ENCODE measurements at places on chromosomes 7 and 10.

GRCh38 chr7:4236389-4236788, 445.7 kb upstream of the FOXK1 start:
- DNase-seq, result no peak

GRCh38 chr10:74415146-74415839, 264.3 kb downstream of the ADK start:
- DNase-seq, result no peak

DNA sequence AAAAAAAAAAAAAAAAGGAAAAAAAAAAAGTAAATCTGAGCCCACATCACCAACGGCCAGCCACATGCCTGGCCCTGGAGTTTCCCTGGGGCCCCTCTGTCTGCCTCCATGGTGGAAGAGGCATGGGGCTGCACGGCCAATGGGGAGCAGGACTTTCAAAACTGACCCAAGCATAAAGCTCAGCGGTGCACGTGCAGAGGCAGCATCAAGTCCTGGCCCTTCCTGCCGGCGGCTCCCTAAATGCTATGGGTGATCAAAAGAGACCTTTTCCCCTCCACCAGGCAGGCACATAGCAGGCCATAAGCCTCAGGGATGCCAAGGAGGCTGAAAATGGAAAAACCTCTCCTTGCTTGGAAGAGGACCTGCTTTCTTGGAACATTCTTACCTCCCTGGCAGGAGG, 94.3 kb downstream of the OAT start:
- no peak for DNase-seq

GRCh38 chr10:62924344-62924748, 108.2 kb upstream of the EGR2 start:
- DNase-seq, result no peak

DNA sequence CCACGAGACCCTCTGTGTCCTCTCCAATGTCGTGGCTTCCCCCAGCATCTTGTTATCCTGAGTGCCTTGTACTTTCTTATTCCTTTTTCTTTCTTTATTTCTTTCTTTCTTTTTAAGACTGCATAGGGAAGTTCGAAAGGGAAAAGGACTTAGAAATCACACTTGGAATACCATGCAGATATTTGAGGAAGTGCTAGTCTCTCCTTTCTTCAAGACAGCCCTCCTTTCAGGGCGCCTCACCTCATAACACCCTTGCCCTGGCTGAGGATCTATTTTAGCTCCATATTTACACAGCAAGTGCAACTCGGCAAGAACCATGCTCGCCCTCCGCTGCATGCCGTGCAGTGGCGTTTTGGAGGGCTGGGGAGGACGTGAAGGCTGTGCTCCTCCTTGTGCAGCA, 232.3 kb upstream of the GLI3 start:
- DNase-seq, result no peak

- no peak for DNase-seq
Measured at GRCh38 chr10:132787495-132788179, 1.7 kb upstream of the NKX6-2 start.

- DNase-seq, result no peak
Measured at GRCh38 chr7:24854866-24855265, 97.6 kb upstream of the GSDME start.

Measured in activated CD4-positive, alpha-beta T cell treated with anti-CD3 and anti-CD28 coated beads, Interleukin-10, Interleukin-2, amounts not matched to agents 100 ng/mL and 50 ng/mL, durations not matched to agents 16 hours and 8 hours (primary cell).